Renal cortical epithelial cell (primary cell): ENCODE measurements at places on chromosomes 4 and X.

GRCh38 chrX:45445745-45446412 is 245.2 kb upstream of the DIPK2B start:
- peak; percentile 89 for DNase-seq

DNA sequence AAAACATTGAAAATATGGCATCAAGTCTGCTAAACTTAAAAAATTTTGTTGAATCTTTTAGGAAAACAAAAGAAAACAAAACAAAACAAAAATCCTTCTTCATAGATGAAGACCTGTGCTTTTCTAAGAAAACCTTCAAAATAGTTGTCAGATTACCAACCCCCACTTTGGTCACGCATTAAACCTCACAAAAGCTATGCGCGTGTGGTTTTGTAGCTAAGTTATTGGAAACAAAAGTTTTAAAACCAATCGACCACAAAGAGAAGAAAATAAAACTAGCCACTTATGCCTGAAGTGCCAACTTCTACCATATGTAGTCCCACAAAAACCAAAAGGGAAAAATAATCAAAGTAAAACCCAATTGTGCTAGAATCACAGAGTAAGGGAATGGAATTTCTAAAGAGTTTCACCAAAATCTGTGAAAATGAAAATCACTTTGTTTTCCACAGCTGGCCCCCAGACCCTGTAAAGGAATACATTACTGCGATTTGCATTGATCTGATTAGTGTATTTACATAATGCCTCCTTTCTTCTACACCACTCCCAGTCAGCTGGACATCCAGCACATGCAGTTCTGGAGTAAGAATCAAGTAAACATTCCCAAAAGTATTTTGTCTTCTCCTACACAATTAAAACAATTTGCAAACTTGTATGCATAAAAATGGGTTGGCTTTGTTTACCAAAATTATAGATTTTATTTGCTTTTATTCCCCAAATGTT is 330.1 kb upstream of the DKK2 start:
- DNase-seq, result no peak

- DNase-seq, result peak; percentile 41
Measured at GRCh38 chr4:155692361-155692760, 25.7 kb downstream of the GUCY1A1 start.

GRCh38 chrX:154815274-154815818 is 10.1 kb upstream of the MPP1 start:
- DNase-seq, result no peak

DNA sequence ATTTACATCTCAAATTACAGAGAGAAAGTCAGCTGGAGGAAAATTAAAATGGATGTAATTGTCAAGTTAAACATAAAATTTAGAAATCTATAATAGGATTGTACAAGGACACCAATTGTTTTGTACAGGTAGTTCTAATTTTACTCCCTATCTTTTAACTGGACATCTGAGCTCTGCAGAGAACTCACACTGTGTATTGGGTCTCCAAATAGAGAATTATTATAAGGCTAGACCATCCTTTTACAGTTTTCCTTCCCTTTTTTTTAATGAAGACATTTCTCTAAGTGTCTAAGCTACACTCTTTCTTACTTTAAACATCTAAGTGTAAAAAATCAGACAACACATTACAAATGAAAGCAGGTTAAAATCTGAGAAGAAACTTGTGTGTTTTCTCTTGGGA is 78.4 kb upstream of the GC start:
- no peak for DNase-seq

DNA sequence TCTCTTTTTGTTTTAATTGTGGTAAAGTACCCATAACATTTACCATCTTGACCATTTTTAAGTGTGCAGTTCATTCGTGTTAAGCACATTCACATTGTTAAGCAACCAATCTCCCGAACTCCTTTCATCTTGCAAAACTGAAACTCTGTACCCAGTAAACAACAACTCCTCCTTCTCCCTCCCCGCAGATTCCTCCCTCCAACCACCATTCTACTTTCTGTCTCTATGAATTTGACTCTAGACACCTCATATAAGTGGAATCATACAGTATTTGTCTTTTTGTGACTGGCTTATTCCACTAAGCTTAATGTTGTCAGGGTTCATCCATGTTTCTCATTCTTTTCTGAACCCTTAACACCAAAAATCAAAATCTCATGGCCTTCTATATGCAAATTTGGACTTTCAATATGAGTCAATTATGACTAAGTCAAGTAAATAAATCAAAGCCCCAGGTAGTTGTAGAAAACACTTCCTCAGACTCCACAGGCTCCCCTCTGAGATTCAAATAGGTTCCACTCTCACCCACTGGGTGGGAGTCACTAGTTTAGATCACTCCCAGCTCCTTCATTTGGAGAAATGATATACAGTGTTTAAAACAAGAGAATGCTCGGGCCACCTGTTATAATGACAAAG is 9.8 kb upstream of the RTL5 start:
- DNase-seq, result no peak

DNA sequence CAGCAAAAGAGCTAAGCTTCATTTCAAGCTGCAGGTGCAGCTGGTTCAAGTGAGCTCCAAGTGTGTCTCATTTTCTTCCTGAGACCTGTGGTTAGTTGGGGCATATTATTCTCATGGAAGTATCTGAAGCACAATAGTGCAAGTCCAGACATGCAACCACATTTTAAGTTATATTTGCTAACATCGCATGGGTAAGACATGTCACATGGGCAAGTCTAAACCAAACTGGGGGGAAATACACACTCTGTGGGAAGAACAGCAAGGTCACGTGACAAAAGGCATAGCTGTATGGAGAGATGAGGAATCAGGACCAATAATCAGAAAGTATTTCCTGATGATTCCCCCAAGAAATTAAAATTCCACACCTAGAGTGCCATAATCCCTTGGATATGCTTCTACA is 94.9 kb upstream of the NDP start:
- DNase-seq, result no peak

DNA sequence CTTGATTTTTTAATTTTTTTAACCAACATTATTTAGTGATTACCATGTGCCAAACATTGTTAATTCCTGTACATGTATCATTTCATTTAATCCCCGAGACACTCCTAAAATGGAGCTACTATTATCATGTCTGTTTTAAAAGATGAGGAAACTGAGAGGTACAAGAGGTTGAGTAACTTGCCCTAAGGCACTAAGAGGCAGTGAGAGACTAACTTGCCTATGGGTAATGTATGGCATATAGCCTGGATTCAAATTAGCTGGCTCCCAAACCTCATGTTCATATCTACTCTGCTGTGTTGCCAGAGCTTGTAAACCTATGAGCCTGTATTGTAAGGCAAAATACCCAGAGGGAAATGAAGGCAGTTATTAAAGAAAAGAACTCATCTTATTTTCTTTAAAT is 443.6 kb downstream of the IL15 start:
- DNase-seq, result no peak

DNA sequence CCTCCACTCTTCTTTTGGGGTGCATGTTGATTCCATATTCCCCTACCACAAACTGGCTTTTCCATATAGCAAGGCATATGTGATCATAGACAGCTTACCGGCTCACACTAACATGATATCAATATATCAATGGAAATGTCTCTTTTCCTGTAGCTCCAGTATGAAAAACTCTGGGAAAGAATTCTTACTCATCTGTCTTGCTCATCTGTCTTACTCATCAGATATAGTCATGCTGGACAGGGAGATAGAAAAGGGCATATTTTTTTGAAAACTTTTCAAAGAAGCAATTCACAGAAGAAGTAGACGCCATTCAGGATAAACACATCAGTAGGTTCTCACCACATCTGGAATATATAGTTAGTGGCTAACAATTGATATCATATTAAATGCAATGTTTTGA is 794.7 kb downstream of the RAB28 start:
- no peak for DNase-seq

DNA sequence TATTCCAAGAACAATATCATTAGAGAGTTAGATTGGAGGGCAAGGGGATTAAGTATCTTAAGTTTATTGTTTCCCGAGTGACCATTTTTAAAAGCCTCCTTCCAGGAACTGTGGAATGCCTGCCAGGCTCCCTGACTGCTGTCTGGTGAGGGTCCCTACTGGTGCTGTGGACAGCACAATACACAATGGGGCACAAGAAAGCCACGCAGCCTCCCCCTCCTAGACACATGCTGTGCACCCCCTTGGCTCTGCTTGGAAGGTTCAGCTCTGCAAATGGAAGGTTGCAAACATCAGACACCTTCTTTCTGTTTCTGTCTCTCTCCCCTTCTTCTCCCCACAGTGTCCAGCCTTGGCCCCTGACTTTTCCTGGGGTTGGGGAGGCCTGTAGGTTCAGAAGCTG is 153.2 kb downstream of the SHROOM3 start:
- no peak for DNase-seq

DNA sequence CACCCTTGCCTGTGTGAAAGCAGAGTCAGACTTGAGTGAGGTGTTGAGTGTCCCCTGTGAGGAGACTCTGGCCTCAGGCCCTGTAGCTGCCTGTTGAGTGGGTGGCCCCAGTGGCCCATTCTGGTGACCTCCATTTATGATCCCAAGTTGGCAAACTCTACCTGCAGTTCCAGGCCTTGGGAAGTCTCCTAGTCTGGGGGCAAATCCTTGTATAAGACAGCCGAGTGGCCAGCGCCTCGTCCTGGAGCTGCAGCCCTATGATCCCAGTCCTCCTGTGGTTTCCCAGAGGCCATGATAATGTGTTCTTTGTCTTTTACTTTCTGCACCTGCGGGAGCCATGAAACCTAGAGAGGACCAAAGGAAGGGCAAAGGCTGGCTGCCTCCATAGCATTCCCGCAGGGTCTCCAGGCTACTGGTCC is 58.7 kb downstream of the NBDY start:
- DNase-seq, result no peak

DNA sequence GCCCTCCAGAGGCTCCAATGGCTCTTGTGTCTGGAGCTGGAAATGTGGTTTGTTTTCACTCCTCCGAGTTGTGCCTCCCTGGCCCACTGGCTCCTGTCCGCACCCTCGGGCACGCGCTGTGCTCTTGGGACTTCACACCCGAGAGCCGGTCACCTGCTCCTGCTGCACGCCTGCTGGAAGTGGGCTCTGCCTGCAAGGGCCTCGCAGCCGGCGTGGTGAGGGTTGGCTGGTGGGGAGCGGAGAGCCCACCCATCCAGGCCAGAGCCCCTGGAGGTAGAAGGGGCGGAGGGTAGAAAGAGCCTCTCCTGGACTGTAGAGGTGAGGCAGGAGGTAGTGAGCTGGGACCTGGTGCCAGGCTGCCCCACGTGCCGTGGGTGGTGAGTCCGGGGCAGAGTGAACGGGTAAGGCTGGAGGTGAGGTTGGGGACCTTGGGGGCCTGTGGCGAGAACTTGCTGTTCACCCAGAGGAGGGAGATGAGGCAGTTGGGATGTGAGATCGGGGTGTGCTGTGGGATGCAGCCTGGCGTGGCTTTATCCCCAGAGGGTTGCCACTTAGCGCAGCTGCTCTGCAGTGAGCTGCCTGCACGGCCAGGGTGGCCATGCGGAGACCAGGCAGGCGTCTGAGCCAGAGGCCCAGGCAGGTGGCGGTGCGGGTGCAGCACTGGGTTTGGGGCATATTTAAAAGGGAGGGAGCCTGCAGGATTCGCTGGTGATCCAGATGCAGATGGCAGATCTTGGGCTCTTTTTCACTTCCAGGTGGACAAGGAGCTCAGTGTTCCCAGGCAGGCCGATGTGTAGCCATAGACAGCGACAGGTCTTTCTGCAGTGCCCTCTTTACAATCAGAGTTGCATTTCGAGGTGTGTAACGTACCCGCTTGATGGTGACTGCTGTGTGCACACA is 48.8 kb downstream of the PCGF3 start:
- no peak for DNase-seq

DNA sequence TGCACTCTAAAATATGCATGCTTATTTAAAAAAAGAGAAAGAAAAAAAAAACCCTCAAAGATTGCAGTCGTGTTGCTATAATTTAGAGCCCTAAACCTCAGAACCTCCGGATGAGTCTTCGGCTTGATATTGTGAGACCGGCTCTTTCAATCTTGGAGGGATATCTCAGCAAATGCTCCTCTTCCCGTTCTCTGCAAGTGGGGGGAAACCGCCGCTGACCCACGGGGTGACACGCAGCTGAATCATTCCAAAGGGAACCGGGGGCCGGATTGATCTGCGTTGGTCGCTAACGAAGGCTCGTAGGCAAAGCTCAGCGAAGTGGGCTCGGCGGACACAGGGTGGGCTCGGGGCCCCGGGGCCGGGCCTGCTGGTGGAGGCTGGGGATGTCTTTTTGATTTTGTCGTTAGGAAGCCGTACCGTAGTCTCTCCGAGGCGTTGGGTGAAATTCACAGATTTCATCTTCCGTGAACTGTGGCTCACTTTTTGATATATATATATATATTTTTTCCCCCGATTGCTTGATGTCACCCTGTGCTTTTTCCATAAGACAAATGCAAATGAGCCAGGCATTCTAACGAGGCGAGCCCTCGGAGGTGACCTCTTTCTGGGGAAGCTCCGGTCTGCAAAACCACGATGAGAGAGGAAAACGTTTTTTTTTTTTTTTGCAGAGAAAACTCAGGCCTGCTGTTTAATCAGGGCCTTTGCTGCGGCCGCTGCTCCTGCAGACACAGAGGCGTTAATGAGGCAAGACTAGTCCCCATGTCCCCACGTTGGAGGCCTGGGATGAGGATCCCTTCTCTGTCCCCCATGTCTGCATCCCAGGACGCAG is 110.7 kb upstream of the PPP2R3B start:
- DNase-seq, result no peak

DNA sequence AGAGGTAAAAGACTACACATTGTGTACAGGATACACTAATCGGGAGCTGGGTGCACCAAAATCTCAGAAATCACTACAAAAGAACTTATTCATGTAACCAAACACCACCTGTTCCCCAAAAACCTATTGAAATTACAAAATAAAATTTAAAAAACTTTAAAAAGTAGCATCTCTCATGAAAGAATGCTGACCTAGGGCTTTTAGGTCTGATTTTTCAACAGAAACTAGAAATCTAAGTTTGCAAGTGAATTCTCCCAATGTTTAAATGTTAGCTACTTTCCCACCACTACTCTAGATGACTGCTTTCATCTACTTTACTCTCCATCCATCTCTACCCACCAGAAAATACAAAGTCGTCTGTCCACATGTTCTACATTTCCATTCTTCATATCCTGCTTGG is 1447.7 kb downstream of the RPA4 start:
- DNase-seq, result no peak

DNA sequence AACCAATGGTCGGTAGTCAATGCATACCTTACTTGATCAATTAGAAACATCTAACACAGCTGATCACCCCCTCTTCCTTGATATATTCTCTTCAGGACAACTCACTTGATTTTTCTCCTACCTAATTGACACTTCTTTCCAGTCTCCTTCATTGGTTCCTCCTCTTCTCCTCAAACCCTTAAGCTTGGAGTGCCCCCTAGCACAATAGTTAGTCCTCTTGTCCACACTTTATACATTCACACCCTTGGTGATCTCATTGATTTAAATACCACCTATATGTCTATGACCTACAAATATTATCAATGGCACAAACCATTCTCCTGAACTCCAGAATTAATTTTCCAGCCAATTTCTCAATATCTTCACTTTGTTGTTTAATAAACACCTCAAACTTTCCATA is 724.0 kb downstream of the ADGRL3 start:
- no peak for DNase-seq

DNA sequence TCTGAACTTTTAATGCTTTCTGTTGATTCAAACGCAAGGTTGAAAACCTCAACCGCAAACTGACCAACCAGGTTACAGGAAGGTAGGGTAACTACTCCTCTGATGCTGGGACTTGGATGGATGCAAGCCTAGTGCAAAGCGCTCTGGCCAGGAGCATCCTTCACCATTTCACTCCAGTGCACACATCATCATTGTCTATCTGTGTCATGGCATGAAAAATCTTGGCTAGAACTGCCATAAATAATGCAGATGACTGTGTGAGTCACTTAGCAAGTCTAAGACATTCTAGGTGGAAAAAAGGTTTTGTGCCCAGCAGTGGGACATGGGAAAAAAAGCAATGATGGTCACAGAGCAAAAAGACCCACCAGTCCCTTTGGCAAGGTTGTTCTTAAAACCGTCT is 10.9 kb downstream of the ADGRA3 start:
- DNase-seq, result peak; percentile 19
